T47D (cell line): ENCODE measurements at places on chromosomes 5 and 9.

- DNase-seq: peak; percentile 50
Measured at GRCh38 chr5:10761933-10762775, 1.1 kb upstream of the DAP start.

- DNase-seq: no peak
Measured at GRCh38 chr9:122348288-122348777, 22.5 kb upstream of the PTGS1 start.

- DNase-seq: no peak
Measured at GRCh38 chr5:67416986-67417385, 220.4 kb upstream of the CD180 start.

DNA sequence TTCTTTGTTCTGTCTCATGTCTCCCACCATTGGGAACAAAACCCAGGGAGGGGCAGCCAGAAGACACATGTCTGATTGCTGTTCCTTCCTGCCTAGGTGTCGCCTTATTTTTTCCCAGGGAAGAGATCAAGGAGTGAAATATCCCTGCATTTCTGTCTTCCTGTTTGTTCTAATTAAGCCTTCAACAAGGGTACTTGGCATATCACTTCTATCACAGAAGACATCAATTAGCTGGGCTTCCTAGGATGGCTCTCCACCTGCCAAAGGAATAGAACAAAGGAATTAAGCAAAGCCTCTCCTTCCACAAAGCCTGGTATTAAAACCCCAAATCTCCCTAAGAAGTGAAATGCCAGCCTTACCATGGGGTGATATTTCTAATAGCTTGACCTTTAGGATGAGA, 299.5 kb upstream of the CD180 start:
- DNase-seq: no peak

DNA sequence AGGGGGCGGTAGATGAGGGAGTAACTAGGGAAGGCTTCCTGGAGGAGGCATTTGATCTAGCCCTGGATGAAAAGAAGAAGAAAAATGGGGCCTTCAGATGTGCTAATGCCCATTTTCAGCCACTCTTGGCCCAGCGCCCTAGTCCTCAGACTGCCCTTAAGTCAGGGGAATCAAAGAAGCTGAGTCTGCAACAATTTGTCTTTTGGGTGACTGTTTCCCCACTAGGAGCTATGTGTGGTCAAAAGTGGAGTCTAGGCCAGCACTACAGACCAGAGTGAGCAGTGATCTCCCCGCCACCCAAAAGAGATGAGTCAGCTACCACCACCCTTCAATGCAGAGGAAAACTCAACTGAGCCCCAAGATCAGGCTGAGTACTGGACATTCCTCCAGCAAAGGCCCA, 542.1 kb downstream of the BNC2 start:
- no peak for DNase-seq

- DNase-seq: no peak
Measured at GRCh38 chr5:67133776-67134175, 62.8 kb downstream of the CD180 start.

- no peak for DNase-seq
Measured at GRCh38 chr9:89788434-89788833, 183.6 kb downstream of the GADD45G start.

- no peak for DNase-seq
Measured at GRCh38 chr9:2126331-2126803, 111.2 kb downstream of the SMARCA2 start.

GRCh38 chr5:15260356-15261268, 239.4 kb upstream of the FBXL7 start:
- no peak for DNase-seq

DNA sequence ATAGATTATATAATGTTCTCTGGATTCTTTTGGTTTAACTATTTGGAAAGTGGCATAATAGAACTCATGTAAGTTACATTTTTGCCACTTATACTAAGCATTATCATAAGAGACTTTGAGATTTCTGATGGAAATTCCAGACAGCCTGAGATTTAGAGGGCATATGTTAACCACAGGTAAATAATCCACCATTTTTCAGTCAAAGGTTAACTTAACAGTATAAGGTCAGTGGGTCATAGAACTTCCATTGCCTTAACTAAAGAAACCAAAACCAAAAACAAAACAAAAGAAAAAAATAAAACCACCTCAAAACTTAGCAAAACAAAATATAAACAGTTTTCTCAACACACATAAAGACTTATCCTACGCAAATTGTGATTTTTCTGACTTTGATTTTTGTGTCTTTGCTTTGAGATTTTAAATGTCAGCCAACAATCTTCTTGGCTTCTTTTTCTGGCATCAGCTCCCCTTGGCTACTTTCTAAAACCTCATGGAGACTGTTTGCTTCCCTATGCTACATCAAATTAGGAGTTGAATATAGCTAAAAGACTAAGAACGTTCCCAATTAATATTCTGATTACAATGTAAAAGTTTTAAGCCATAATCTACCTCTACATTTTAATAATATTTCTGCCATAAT, 430.1 kb upstream of the DAB2 start:
- DNase-seq: no peak

GRCh38 chr9:20373263-20373662, 249.0 kb downstream of the MLLT3 start:
- DNase-seq: no peak

- no peak for DNase-seq
Measured at GRCh38 chr5:81268521-81269196, 32.7 kb upstream of the ZCCHC9 start.

- peak; percentile 33 for DNase-seq
Measured at GRCh38 chr9:100011062-100011681, 87.6 kb downstream of the ERP44 start.

DNA sequence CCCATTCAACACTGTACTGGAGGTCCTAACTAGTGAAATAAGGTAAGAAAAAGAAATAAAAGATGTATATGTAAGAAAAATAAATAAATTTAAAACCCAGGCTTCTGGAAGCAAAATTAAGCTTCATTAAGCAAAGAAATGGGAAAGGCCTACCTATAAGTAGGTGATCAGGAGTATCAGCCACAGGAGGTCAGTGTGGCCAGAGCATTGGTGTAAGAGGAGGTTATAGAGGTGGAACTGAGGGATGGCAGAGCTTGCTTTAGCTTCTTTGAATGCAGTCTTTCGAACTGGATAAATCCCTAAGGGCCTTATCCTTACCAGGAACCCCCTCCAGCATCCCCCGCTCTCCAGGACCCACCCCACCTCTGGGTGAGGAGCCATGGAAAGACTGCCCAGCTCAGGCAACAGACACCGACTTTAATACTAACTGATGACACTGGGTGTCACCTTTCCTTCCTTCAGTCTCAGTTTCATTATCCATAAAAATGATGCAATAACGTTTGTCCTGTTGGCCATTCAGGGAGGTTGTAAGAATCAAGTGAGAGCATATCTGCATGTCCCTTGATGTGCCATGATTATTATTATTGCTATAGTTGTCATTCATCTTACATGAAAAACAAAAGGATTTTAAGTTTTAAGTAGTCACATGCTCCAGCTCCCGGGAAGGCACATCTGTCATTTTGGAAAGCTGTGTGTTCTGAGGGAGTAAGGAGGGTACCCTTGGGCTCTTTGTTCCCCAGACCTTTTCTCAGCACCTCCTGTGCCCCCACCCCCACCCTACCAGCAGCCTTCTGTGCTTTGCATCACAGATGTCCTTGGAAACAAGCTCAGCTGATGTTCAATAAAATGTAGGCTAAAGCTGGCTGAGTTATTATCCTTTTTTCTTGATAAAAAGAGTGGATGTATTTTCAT, 50.8 kb upstream of the CTNNA1 start:
- DNase-seq: peak; percentile 42

GRCh38 chr9:109433476-109433875, 64.6 kb downstream of the PTPN3 start:
- DNase-seq: no peak

- DNase-seq: no peak
Measured at GRCh38 chr5:176542596-176543427, 5.6 kb upstream of the RNF44 start.

DNA sequence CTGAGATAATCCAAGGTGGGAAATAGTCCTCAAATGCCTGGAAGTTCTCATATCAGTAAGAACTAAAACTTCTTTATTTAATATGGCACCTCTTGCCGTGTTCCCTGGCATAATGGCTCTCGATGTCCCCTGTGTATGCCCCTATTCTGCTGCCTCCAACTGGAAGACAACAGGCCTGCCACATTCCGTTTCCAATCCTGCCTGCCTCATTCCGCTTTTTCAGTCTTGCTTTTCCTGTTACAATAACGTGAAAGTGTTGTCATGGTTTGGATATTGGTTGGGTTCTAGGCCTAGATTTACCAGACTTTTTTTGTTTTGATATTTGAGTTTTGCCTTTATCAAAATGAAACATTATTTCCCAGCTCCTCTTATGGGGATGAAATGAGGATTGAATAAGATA, 98.2 kb downstream of the FOCAD start:
- no peak for DNase-seq

- no peak for DNase-seq
Measured at GRCh38 chr9:137691646-137692351, 73.0 kb downstream of the EHMT1 start.

DNA sequence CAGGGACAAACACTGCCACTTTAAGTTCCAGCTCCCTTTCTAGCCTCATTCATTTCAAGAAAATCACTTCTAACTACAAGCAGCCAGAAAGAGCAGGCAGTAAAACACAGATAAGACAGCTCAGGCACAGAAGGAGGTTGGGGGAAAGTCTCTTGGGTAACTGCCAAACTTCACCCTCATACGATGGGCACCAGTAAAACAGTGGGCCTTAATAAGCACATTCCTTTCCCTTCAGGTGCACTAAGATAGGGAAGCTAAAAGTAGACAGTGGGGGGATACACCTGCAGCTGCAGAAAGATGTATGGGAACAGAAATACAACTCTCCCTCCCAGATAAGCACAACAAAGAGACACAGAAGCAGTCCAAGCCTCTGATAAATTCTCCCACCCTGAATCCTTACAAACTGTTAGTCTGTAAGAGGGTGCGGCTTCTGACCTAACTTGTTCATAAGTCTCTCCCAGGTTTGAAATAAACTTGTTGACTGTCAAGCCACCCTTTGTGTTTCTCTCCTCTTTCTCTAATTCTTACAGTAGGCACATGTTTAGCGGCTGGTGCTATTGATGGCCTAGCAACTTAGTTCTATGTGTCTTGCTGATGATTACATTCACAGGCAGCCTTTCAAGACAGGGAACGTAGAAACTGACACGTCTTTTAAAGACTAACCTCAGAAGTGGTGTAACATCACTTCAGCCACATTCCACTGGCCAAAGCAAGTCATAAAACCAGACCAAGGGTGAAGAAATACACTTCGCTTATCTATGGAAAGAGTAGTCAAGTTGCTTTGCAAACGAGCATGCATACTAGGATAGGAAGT, 6.8 kb upstream of the CKS2 start:
- DNase-seq: no peak

- no peak for DNase-seq
Measured at GRCh38 chr5:144832416-144832815, 661.7 kb downstream of the KCTD16 start.

DNA sequence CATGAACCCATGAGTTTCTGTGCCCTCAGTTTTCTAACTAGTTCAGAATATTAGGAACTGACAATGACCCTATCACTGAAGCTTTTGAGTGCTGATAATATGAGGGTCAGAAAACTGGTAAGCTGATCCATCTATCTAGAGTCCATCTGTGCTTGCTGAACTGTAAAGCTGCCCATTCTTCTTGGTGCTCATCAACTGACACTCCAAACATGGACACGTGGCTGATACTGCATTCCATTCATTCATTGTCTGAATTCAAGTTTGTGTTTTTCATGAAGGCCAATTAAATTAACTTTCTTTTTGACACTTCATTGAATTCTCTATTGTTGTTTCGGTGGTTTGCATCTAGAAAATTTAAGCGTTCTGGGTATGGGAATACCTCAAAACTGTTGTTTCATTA, 17.6 kb downstream of the NREP start:
- DNase-seq: no peak
